ENCODE measurements at places on chromosomes 5 and 9. TPM values are rescaled to one million over a fixed set of nuclear protein-coding genes. Genes with fewer than 3 reads are reported as not detected.
A peak's percentile ranks its signal among the peaks of the same experiment; 100 is the strongest.

GRCh38 chr9:37406603-37407401 lies 15.7 kb upstream of the GRHPR start:
- no peak for DNase-seq

DNA sequence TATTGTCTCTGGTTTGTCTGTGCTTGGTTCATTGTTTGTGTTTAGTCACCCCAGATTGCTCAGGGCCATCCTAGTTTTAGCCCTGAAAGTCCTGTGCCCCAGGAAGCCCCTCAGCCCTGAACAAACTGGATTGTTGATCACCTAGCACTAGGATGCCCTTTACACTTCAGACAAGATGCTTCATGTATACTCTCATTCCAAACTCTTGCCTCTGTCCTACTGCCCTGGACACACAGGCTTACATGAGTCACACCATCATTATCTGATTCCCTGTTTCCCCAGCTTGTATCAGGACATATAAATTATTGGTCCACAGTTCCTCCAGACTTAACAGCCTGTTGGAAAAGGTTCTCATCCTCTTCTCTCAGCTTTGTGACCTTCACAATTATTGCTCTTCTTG lies 120.1 kb downstream of the BAAT start:
- DNase-seq: no peak

GRCh38 chr9:36039696-36040095 lies 3.0 kb downstream of the RECK start:
- DNase-seq: no peak

GRCh38 chr9:108290839-108291585 lies 564.8 kb downstream of the ACTL7B start:
- DNase-seq: no peak

DNA sequence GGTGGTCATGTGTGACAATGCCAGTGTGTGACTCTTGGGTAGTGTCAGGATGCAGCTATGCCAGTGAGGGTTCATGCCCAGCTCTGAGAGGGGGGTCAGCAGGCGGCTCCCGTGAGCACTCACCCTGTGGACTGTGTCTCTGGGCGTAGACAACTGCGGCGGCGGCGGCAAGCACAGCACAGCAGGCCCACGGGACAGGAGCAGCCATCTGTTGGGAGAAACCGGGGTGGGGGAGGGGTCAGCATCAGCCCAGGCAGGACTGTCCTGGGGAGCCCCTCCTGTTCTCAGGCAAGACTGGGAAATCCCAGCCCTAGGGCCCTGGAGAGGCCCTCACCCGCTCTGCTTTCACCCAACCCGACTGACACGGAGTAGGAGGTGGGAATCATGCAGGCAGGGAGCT lies 20.8 kb downstream of the CNTFR start:
- no peak for DNase-seq

The C9orf152 gene
- not detected for total RNA-seq

DNA sequence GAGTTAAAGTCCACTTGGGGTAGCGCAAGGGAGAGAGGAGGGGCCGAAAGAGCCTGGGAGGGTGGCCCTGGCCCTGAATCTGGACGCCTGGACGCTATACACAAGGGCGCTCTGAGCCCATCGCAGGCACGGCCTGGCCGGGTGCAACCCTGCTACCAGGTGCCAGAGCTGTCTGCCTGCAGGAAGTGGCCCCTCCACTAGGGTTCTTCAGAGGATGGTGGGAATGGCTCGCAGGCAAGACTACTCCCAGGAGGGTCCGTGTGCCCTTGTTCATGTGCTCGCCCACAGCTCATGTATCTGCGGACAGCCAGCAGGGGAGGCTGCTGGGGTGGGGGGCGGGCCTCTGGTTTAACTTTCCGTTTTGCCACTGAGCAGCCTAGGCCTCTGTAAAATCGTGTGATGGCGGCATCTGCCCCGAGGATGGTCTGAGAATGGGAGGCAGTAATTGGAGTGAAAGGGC lies 1.4 kb upstream of the NKD2 start:
- no peak for DNase-seq

The CFAP77 gene
- not detected for total RNA-seq

The ADGRV1 gene
- total RNA-seq: 1.4 TPM

DNA sequence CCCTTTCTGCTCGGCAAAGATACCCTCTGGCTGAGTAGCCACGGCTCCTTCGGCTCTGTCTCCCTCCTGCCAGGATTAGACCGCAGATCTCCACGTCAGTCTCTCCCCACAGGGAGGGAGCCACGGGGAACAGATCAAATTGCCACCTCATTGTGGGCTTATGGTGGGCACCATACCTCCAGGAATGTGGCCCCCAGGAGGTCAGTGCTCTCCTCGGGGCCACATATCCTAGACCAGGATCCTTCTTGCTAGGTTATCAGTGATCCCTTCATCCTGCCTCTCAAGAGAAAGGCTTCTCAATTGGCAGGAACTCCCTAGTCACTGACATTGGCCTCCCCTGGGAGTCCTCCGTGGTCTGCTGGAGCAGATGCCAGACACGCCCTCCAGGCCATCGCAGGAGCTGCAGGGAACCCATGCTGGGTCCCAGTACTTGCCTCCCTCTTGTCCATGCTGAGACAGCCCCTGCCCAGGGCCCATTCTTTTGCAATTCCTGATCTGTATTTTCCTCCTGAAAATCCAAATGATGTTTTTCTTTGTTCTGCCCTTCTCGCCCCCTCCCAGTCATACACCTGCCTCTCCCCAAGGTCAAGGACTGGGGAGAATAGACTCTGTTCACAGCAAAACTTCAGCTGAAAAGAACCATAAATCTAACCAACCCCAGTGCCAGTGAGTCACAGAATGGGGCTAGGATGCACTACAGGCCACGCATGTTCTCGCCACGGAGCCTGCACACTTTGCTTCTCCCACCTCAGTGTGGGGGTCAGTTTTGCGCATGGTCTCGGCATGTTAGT lies 31.6 kb upstream of the ENHO start:
- no peak for DNase-seq

- DNase-seq: no peak
Measured at GRCh38 chr9:34988218-34989002, 1.1 kb upstream of the DNAJB5 start.

GRCh38 chr5:174325431-174325830 lies 279.9 kb downstream of the NSG2 start:
- no peak for DNase-seq

DNA sequence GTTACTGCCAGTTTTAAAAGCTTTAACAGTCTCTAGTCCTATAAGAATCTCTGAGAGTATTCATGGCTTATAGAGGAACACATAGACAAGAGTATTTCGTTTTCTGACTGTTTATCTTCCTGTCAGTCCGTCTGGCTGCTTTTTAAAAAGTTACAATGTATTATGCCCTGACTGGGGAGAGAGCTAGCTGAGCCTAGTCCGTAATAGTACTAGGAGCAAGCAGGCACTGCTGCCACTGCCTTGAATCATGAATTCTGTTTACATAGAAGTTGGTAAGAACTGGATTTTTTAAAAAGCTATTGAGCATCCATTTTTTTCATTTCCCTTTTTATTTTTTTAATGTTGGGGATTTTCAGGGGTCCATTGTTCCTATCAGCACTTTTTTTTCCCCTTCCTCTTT lies 26.6 kb downstream of the XPA start:
- no peak for DNase-seq

The ACER2 gene
- 2.8 TPM for total RNA-seq

The CORO2A gene
- 0.42 TPM for total RNA-seq

GRCh38 chr5:68266457-68266856 lies 50.9 kb downstream of the PIK3R1 start:
- no peak for DNase-seq

The ADAMTS16 gene
- 0.42 TPM for total RNA-seq

DNA sequence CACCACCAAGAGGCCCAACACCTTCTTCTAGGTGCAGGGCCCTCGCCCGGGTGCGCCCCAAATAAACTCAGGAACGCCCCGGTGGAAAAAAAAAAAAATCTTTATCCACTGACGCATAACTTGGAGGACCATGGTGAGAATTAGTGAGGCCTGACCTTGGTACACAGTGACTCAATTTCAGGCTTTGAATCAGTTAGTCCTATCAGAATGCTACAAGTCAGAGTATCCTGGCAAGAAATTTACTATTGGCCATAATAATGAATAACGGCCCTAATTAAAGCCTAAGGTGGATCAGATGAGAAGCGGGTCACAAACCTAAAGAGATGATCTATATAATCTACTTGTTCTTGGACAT lies 914.2 kb upstream of the DMAC1 start:
- DNase-seq: no peak

- peak; percentile 78 for DNase-seq
Measured at GRCh38 chr9:134597957-134598883, 43.4 kb upstream of the COL5A1 start.

The HMMR gene
- not detected for total RNA-seq

GRCh38 chr9:127058011-127058644 lies 64.3 kb downstream of the ANGPTL2 start:
- peak; percentile 53 for DNase-seq

The FAM78A gene
- 3.7 TPM for total RNA-seq

DNA sequence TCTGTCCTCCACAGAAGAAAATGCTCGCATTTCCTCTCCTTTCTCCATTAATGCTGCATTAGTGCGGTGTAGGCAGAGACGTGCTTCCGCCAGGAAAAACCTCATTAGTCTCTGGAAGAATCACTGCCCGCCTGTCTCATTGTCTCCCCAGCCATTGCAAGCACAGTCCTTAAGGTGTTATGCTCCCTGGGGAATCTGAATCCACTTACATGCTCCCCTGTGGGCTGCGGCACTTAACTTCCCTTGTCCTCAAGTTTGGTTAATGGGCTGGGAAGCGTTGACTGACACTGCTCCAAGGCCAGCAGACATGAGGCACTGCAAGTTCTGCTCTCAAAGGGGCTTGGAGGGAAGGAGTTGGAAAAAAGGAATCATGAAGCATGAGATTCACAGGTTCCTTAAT lies 41.6 kb downstream of the TARS1 start:
- DNase-seq: no peak

The PRR7 gene
- total RNA-seq: 0.99 TPM

GRCh38 chr9:77271023-77271690 lies 93.8 kb downstream of the VPS13A start:
- no peak for DNase-seq

GRCh38 chr9:35481347-35481975 lies 8.4 kb upstream of the RUSC2 start:
- no peak for DNase-seq

DNA sequence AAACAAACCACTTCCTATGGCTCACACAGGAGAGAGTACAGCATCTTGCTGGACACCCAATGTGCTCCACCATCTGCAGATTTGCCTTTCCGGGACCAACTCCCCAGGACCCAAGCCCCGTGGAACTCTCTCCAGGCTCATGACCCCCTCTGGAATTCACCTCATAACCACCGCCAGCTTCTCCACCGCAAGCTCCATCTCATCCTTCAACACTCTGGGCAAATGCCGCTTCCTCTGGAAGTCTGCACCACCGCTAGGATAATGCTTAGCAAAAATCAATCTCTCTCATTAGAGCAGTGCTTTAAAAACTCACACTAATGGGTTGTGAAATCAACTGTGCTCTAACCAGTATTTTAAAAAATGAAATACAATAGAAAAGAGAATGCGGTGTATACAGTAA lies 150.0 kb downstream of the COL23A1 start:
- no peak for DNase-seq

GRCh38 chr9:114551750-114552685 lies 35.6 kb upstream of the ATP6V1G1 start:
- DNase-seq: no peak

GRCh38 chr9:37284636-37285035 lies 137.9 kb upstream of the GRHPR start:
- DNase-seq: no peak

DNA sequence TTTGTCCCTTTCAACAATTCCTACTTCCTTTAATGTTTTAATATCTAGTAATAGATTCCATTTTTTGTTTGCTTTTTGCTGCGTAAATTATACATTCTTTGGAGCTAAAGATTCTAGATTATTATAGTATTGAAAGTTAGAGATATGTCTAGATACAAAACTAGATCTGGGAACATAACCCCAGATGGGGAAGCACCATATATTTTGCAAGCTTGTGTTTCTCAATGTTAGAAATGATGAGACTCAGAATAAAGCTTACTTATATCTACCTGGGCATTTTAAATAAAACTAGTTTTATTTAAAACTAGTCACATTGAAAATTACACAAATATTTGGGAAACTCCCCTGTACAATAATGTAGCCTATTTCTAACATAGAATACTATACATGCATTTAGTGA lies 32.2 kb downstream of the TRIO start:
- DNase-seq: no peak

The HTR1A gene
- total RNA-seq: not detected

DNA sequence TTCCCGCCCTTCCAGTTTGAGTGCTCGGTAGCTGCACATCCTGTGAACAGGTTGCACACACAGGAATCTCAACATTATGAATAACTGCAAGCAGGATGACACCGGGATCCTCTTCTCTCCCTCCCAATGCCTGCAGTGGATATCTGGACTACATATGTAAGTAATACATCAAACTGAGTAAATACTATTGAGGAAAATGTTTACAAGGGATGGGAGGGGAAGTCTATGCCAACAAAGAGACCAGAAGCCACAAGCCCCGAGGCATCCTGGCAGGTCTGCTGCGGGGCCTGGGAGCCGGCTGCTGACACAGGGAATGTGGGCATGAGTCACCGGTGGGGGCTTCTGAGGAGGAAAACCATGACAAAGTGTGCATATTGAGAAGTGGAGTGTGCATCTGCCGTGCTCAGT lies 8.6 kb upstream of the ANKRD33B start:
- DNase-seq: no peak

DNA sequence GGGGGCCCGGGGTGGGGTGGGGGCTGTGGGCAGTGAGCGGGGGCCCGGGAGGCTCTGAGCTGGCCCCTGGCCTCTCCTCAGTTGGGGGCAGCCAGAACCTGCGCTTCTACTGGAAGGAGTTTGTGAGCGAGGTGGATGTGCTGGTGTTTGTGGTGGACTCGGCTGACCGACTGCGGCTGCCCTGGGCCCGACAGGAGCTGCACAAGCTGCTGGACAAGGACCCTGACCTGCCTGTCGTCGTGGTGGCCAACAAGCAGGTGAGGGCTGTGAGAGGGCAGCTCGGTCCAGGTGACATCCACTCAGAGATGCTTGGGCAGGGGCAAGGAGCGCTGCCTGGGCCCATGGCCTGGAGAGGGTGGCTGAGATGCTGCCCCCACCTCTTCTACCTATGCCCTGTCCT lies 3.4 kb downstream of the ARL10 start:
- no peak for DNase-seq

The DMAC1 gene
- 17.4 TPM for total RNA-seq

GRCh38 chr5:41707853-41708603 lies 162.2 kb downstream of the OXCT1 start:
- no peak for DNase-seq

GRCh38 chr9:125747053-125747764 lies at the start of gene PBX3:
PBX3 (plus strand) TSS chr9:125747373.
- DNase-seq: no peak

Data from esophagus muscularis mucosa (tissue), 4 donors.